ENCODE measurements at places on chromosomes 7 and 10.

- no peak for DNase-seq
Observed at GRCh38 chr7:101880282-101881054, 63.0 kb downstream of the CUX1 start.

- no peak for DNase-seq
Observed at GRCh38 chr10:95400787-95401186, 110.0 kb upstream of the PDLIM1 start.

- peak; percentile 70 for DNase-seq
Observed at GRCh38 chr10:45460235-45460878, 86.3 kb downstream of the ALOX5 start.

- DNase-seq: no peak
Observed at GRCh38 chr10:13700473-13701144, 113.8 kb downstream of the PRPF18 start.

GRCh38 chr10:123906884-123907652 lies 15.5 kb upstream of the CPXM2 start:
- DNase-seq: no peak

DNA sequence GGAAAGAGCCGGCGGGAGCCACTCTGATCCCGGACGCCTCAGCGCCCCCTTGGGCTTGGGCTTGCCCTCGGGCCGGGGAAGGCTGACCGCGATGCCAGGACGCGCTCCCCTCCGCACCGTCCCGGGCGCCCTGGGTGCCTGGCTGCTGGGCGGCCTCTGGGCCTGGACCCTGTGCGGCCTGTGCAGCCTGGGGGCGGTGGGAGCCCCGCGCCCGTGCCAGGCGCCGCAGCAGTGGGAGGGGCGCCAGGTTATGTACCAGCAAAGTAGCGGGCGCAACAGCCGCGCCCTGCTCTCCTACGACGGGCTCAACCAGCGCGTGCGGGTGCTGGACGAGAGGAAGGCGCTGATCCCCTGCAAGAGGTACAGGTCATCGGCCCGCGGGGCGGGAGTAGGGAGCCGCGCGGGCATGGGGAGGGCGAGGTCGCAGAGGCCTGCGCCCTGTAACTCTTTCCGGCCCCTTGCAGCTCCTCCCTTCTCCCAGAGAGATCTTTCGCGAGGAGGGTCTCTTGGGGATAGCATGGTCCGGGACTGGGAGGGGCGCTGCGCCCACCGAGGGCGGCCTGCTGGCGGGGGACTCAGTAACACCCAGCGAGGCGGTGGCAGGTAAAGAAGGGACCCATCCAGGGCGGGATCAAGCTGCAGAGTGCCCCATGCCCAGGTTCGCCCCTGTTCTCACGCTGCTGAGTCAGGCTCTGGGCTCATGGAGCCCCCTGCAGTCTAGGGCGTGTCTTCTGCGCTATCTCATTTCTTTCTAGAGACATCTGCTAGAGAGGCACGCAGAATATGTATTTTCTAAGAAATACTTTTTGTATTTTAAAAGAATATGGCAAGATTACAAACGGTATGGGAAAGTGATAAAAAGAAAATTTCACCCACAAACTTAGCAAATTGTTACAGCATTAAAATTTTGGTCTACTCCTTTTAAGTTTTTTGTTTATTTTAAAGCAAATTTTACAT lies 687 bp downstream of the EPDR1 start:
- peak; percentile 89 for DNase-seq

GRCh38 chr7:26858735-26859134 lies 5.7 kb downstream of the SKAP2 start:
- DNase-seq: no peak

GRCh38 chr10:42950606-42951485 lies 126.0 kb upstream of the RET start:
- no peak for DNase-seq

- no peak for DNase-seq
Observed at GRCh38 chr10:100209303-100209702, 20.1 kb downstream of the CHUK start.

DNA sequence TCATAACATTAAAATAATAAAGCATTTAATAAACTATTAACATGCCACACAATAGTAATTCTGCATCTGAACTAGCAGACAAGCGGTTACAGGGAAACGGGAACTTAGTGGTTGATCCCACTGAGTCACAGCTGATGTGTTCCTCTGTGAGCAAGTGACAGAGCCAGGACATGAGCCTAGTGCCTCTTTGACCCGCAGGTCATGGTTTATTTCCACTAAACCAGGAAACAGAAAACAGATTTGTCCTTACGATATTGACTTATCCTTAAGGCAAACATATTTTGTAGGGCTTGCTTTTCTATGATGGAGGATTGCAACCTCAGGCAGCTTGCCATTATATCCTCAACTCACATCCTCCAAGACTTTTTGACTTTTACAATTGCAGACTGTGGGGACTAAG lies 987.3 kb downstream of the CCSER2 start:
- no peak for DNase-seq

GRCh38 chr7:16562456-16563220 lies 36.0 kb downstream of the LRRC72 start:
- no peak for DNase-seq

DNA sequence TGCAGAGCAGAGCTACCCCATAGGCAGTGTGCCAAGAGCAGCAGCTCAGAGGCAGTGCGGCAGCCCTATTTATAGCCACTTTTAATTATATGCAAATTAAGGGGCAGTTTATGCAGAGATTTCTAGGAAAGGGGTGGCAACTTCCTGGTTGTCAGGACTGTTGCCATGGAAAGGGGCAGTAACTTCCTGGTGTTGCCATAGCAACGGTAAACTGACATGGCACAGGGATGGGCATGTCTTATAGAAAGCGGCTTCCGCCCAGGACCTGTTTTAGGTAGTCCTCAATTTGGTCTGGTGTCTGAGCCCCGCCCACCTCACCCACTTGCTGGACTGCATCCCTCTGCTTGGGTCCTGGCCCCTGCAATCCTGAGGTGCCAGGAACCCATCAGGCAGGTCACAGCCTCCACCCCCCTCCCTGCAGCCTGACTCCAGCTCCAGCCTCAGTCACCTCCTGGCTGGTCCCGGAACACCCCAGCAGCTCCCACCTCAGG lies 115.8 kb downstream of the TMEM130 start:
- no peak for DNase-seq

DNA sequence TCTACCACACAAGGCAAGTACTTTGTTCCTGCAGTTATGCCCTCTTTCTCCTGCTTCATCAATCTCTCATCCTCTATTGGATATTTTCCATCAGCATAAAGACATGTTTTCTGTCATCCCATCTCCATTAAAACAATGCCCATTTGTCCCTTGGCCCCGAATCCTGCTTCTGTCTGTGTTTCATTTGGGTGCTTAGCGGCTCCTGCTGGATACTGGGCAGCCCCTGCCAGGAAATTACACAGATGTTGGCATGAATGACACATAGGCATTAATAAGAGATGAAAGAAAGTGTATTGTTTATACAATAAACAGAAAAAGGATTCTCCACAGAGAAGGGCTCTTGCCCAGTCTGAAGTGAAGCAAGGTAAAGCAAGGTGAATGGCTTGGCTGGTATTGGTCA lies 765.3 kb downstream of the REEP3 start:
- DNase-seq: no peak

GRCh38 chr10:88200312-88201032 lies 337.0 kb downstream of the PTEN start:
- DNase-seq: no peak

DNA sequence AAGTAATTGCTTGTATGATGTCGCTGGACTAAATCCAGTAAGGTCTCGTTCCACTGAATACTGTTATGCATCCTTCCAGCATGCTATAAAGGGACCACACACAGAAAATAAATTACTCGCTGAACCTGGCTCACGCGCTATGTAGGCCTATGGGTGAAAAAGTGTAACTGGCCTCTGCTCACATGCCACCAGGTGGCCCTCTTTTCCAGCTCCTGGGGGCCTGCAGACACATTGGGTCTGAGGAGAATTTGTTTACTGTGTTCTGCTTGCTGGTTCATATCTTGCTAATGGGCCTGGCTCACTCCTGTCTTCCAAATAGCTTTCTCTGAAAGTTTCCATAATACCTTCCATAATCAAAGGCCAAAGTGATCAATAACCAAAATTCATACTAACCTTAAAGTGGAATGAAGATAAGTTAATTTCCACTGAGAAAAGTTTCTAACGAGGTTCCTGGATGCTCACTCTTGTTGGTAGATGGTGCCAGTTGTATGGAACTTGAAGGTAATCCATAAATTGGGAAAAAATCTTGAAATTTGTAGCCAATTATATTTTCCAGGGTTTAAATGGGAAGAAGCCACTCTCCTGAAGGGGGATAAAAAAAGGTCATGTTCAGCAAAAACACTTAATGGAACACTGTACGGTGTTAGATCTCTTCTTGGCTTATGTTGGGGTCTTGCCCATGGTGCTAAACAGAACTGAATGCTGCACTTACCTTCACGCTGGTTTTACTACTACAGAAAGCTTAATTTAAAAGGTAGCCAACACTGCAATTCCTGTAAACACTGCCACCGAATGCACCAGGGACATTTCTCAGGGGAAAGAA lies 27.0 kb upstream of the ZPBP start:
- peak; percentile 83 for DNase-seq

DNA sequence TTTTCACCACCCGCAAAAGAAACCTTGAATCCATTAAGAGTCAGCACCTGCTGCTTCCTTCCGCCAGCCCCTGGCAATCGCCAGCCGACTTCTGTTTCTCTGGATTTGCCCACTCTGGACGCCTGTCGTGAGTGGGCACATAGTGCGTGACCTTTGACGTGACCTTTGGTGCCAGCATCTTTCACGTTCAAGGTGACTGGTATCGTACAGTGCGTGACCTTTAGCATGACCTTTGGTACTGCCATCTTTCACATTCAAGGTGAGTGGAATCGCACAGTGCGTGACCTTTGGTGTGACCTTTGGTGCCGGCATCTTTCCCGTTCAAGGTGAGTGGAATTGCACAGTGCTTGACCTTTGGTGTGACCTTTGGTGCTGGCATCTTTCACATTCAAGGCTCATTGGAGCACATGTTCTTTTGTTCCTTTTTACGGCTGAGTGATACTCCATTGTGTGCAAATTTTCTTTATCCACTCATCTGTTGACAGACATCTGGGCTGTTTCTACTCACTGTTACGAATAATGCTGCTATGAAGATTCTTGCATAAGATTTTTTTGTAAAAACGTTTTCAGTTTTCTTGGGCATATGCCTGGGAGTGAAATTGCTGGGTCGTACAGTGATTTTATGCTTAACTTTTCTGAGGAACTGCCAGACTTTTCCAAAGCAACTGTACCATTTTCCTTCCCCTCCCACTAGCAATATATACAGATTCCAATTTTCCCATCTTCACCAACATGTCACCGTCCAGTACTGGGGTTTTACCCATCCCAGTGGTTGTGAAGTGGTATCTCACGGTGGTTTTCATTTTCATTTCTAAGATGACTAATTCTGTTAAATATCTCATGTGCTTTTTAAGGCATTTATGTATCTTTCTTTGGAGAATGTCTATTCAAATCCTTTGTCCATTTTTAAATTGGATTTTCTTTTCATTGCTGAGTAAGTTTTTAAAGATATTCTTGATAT lies 145.3 kb downstream of the DIP2C start:
- DNase-seq: no peak

GRCh38 chr7:115229401-115230105 lies 307.7 kb downstream of the MDFIC start:
- DNase-seq: no peak

DNA sequence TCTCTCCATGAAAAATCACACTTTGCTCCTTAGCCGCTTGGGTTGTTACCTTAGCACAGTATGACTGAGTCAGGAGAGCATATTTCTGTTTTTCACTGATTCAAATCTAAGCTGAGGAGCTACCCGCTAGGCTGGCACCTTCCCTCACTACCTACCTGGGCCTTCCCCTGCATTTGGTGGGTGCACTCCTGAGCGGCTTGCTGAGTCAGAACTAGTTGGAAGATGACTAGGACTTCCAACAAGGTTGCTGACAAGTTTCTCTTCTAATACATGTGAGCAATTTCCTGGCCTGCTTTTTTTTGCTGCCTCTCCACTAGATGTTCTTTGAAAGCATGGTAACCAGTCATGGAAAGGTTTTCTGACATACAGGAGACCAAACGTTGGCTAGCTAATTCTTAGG lies 43.8 kb upstream of the SEC61G start:
- DNase-seq: no peak

DNA sequence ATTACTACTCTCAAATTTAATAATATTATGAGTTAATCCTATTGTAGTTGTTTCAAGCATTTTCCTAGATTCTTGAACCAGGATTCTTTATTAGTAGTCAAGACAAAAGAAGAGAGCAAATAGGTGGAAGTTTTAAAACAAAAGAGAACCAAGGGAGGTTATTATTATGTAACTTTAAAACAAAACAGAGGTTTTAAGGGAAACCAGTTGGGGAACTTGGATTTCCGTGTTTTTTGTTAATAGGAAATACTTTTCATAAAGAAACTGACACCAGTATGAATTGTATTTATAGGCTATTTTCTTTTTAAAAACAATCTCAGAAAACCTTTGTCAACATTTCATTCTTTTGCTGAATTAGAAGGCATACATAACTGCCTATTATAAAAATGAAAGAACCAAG lies 183.9 kb downstream of the WNT2 start:
- DNase-seq: no peak

DNA sequence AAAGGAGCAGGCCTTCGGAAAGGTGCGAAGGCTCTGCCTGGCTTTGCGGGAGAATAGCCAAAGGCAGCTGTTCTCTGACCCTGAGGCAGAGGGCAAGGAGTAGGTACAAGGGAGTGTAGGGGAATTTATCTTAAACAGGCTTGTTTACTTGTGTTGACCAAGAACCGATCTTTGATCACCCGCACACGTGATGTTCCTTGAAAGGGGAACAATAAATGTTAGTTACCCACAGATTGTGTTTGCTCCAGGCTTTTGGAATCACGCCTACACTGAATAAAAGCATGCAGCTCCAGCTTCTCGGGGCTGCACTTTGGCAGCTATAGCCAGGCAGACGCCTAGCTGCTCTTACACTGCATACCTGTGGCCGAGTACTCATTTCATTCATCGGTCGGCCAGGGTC lies 420.8 kb downstream of the PHF14 start:
- no peak for DNase-seq

- DNase-seq: no peak
Observed at GRCh38 chr7:92436612-92437445, 10.5 kb upstream of the GATAD1 start.

DNA sequence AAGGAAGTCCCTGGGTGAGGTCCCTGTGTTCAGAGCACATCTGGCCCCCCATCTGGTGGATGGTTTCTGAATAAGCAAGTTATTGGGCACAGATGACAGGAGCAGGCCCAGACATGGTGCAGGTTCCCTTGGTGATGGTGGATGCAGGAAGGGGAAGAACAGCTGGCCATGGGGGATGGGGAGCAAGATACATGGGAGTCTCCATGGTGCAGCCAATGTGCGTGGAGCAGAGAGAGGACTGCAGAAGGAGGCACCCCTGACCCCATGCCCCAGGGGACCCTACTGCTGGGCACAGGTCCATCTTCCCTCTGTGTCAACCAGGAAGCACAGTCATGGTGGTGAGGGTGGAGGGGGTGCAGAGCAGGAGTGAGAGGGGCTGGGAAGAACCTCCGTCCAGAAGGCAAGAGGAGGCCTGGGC lies 43.8 kb upstream of the RABGEF1 start:
- peak; percentile 19 for DNase-seq

DNA sequence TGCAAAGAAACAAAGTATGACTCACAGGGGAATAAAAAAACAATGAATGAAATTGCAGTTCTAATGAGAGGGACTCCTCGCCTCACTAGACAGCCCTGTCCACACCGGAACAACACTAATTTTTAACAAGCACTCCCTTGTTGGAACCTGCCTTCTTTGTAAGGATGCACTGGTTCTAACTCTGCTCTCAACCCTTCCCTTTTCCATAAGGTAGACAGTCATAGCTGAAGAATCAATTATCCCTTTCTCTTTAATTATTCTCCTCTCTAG lies 65.1 kb downstream of the TSPAN12 start:
- DNase-seq: no peak

Data from Kasumi-1 (cell line).